ENCODE measurements at places on chromosomes 11 and 22.
A peak's percentile ranks its signal among the peaks of the same experiment; 100 is the strongest.

DNA sequence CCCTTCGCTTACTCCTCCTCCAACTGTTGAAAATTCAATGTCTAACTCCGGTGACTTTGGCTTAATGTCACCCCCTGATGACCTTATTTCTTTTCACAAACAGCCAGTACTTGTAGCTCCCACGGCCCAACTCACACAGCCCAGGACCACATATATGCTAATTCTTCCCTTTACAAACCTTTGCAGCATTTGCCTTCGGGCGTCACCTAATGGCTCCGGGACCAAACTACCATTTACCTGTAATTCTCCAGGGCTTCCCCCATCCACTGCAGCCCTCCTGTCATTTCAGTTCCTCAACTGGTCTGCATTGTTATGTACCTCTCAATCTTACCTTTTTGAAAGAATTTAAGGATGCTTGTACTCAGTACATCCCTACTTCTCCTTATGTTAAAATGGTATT, 29.8 kb upstream of the OR56B4 start:
- DNase-seq = no peak

GRCh38 chr11:82462608-82463242, 270.9 kb downstream of the FAM181B start:
- DNase-seq = no peak

DNA sequence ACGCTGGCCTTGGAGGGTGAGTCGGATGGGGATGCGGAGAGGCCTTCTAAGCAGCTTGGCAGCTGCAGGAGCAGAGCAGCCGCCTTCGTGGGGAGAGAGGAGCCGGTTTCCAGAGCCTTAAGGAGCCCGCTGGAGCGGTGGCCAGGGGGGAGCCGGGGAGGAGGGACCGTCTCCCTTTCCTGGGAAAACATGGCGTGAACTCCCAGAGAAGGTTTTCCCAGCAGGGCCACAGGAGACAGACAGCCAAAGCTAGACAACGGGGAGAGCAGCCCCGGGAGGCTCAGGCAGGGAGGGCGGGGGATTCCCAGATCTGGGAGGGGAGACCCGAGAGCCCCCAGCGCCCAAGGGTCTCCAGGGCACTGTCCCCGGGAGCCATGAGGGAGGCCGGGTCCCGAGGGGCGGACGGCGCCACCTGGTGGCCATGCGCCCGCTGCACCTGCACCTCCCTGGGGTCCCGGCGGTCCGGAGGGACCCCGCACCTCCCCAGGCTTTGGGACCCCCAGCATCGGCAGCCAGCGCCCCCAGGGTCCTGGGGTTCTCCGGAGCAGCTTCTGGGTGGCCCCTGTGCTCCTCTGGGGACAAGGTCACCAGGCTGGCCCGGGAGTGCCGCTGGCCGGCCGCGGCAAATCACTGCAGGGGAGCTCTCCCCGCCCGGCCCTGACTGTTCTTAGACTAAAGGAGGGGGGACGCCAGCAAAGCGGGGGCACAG, 2.4 kb upstream of the SYT8 start:
- peak; percentile 77 for DNase-seq

DNA sequence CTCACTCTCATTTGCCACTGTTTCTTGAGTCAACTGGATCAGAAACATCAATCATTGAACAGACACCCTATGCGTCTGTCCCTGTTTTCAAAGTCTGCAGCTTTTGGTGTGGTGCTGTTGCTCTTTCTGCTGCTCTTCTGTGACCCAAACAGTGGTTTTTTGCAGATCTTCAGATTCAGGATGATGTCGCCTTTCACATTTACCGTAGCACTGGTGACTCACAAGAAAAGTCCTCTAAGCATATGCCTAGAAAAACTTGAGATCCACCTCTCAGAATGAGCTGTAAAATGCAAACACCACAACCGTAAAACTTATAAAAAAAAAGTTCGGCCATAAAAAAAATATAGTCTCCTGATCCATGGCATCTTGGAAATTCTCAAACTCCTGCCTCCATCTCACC, 400.4 kb downstream of the NTM start:
- DNase-seq = no peak

GRCh38 chr11:19194620-19195308, 7.0 kb downstream of the CSRP3 start:
- no peak for DNase-seq

DNA sequence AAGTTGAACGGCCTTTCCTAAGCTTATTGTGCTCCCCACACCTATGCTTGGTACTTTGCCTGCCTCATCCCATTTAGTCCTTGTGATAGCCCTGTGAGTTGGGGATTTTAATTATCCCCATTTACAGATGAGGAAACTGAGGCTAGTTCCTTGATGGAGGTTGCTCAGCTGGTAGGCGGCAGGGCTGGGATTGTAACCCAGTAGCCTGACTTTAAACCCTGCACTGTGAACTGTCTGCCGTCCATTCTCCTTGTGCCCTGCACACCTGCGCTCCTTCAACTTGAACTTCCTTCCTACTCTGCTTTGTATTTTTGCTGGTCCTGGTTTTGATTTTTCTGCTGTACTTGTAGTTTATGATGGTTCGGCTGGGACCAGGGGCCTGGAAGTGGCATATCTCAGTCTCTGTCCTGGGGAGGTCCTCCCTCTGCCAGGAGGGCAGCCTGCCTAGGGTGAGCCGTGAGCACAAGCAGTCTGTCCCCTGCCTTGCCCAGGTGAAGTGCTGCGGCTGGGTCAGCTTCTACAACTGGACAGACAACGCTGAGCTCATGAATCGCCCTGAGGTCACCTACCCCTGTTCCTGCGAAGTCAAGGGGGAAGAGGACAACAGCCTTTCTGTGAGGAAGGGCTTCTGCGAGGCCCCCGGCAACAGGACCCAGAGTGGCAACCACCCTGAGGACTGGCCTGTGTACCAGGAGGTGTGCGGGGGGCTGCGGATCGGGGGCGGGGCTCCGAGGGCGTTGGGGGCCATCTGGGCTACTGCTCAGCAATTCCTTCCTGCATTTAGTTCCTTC, 52.4 kb downstream of the CD82 start:
- DNase-seq = no peak

DNA sequence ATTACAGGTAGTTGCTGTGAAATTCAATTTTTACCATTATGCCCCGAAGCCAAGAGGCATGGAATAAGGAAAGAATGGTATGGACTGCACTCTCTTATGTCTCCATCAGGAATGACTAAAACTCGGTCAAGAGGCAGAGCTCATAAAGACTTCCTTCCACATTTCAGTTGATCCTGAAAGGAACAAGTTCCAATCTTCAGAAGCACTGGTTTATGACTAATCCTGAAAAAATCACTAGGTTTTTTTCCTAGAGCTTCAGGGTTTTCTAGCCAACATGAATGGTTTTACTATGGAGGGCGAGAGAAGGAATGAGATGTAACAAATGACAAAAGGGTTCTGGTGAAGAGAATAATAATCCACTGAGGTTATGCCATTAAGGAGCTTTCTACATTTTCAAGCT, 832.2 kb downstream of the NTM start:
- DNase-seq = no peak

DNA sequence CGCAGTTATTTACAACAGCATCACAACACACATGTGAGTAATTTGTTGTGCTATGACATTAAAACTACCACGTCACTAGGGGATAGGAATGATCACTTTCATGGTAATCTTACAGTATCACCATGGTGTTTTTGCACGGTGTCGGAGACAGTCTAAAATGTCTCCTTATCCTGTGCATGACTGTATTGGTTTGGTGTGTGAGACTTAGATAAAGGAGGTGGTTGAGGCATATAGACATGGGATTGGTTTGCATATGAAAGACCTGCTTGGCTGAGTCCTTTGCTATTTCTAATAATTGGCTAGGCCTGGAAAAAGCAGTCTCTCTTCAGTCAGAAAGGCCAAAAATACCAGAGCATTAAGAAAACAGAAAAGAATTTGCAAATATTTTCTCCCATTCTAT, 30.2 kb downstream of the MSANTD4 start:
- no peak for DNase-seq

DNA sequence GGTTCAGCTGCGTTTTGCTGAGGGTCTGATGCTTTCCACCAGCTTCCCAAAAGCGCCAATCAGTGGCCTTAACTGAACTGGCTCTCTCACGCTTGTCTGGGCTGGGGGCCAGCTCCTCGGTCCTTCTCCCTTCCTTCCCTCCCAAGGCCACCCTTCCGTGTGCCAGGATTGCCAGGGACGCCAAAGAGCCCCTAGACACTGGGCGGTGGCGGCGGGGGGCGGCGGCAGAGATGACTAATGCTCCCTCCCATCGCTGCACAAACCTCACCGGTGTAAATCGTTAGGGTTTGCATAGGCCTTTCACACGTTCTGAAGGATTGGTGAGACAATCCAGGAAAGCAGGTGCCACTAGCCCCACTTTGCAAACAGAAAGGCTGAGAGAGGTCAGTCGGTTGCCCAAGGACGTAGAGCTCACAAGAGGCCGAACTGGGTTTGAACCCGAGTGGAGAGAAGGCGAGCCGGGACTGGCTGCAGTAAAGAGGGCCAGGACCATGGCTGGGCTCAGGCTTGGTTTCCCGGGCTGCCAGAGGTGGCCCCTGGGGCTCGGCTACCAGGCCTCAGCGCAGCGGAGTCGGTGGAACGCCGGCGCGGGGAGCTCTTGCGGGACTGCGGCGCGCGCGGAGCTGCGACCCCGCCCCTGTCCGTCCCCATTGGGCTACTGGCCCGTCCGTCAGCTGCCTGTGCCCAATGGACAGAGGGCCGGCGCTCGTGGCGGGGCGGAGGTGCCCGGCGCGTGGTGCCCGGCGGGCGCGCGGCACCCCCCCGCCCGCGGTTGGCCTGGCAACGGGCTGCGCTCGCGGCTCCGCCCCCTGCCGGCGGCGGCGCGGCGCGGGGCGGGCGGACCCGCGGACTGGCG, 589 bp upstream of the GNAZ start:
- DNase-seq = peak; percentile 89

- no peak for DNase-seq
Measured at GRCh38 chr22:47352920-47353700, 590.7 kb downstream of the TBC1D22A start.

DNA sequence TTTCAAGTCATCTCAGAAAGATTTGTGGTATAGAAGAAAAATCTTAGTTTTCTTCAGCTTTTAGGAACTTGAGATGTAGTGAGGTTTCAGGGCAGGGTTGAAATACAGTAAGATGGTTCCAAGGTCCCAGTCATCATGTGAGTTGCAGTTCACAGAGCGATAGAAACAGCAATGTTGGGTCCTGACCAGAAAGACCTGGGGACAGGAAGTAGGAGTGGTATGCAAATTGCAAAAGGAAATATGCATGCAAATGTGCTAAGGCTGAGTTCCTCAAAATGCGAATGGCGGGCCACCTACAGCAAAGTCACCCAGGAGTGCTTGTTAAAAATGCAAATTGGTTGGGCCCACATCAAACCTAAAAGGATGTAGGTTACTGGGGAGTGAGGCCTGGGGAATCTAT, 1032.7 kb upstream of the TENM4 start:
- no peak for DNase-seq

- peak; percentile 34 for DNase-seq
Measured at GRCh38 chr22:46262449-46263215, 511 bp downstream of the PKDREJ start.

- no peak for DNase-seq
Measured at GRCh38 chr11:9717040-9717357, 53.1 kb downstream of the SWAP70 start.

Data from CD4-positive, alpha-beta T cell treated with Interleukin-6 for 4 hours (primary cell).